Stimulated activated naive CD8-positive, alpha-beta T cell treated with anti-CD3 and anti-CD28 coated beads, Interleukin-15, amount 100 ng/mL, for 72 hours (primary cell): ENCODE measurements at places on chromosomes 16 and 17.

DNA sequence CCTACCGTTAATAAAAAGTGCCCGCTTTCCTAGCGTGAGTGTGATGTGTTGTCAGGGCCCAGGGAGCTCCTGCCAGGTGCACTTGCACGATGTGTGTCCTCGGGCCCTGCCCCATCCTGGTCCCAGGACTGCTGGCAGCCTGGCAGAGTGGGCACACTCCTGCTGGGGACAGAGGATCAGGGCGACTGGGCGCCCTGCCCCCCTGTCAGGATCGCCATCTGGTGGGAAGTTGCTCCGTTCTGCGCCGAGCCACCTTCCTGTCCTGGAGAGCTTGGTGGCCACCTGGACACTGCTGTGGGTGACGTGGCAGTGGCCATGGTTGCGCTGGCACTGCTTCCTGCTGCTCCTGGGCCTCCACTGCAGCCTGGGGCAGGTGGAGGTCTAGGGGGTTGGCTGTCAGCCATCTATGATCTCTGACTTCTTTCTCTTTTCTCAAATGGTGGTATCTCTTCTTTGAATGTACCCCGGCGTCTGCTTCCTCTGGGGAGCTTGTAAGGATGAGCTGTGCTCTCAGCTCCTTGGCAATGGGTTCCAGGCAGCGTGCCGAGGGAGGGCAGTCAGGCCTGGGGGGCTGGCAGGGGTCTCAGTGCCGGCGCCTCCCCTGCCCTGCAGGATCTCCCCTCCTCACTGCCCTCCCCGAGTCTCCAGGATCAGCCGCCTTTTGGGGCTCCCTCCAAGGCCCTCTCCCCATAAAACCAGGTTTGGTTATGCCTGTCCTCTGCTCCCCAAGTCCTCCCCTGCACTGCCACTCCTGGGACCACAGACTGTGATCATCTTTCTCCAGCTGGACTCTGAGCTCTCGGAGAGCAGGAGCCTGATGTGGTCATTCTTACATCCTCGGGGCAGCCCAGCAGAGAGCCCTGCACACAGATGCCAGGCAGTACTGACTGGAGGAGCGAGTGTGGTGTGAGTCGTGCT, 76.9 kb downstream of the AMFR start:
- DNase-seq = no peak

DNA sequence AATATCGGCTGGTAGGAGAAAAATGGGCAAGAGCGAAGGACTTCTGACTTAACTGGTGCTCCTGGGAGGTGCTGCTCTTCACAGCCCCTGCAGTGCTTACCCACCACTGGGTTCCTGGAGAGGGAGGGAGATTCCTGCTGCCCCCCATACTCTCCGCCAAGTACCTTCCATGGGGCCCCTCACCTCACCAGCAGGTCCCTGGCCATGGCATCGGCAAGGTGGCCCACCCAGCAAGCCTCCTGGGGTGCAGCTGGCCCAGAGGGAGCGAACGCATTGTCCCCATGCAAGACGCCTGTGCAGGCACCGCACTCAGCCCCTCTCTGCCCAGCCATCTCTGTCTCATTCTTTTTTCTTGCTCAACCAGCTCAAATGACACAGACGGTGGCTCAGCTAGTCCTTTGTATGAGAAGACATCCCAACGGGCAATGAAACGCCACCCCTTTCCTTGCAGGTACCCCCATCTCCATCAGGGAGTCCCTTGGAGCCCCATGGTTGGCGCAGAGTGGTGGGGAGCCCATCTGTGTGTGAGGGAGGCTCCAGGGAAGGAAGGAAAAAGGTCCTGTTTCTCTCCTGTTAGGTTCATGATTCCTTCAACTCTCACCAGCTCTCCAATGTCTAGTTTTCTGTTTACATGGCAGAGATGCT, 9.6 kb upstream of the ALDH3A1 start:
- DNase-seq = no peak

DNA sequence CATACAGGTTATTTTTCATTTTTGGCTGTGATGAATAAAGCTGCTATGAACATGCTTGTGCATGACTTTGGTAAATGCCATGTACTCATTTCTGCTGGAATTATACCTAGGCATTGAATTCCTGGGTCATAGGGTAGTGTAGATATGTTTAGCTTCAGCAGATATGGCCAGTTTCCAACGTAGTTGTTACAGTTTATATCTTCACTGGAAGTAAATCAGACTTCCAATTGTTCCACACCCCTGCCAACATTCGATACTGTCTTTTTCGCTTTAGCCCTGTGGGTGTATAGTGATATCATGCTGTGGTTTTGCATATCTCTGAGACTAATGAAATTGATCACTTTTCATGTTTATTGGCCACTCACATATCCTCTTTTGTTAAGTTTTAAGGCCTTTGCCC, 50.4 kb downstream of the ARHGAP27 start:
- DNase-seq = no peak

- no peak for DNase-seq
These were observed 78.3 kb downstream of the DYNLRB2 start for GRCh38 chr16:80618862-80619648.

DNA sequence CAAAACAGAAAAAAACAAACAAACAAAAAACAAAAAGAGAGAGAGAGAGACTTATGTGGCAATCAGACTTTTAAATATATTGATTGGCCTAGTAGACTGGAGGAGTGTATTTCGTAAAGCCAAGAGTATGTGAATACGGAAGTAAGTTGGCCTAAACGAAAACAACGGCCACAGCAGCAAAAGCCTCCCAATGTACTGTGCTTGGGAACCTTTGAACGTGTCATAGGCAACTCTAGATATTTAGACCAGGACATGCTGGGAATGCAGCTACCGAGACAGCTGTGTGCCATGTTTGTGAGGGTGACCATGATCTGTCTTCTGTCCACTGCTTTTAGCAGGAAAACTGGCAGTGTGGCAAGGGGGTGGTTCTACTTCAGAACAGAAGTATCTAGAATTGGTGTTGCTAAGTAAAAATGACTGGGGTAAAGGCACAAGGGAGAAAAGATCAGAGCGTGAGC, 7.4 kb downstream of the MAF start:
- no peak for DNase-seq
